ENCODE measurements at places on chromosomes 13 and 19.

GRCh38 chr13:43831088-43831487, 44.3 kb upstream of the ENOX1 start:
- no peak for DNase-seq

DNA sequence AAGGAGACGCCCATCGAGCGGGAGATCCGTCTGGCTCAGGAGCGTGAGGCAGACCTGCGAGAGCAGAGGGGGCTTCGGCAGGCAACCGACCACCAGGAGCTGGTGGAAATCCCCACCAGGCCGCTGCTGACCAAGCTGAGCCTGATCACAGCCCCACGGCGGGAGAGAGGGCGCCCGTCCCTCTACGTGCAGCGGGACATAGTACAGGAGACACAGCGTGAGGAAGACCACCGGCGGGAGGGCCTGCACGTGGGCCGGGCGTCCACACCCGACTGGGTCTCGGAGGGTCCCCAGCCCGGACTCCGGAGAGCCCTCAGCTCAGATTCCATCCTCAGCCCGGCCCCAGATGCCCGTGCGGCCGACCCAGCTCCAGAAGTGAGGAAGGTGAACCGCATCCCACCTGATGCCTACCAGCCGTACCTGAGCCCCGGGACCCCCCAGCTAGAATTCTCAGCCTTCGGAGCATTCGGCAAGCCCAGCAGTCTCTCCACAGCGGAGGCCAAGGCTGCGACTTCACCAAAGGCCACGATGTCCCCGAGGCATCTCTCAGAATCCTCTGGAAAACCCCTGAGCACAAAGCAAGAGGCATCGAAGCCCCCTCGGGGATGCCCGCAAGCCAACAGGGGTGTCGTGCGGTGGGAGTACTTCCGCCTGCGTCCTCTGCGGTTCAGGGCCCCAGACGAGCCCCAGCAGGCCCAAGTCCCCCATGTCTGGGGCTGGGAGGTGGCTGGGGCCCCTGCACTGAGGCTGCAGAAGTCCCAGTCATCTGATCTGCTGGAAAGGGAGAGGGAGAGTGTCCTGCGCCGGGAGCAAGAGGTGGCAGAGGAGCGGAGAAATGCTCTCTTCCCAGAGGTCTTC, 7.1 kb downstream of the MISP start:
- no peak for DNase-seq

GRCh38 chr13:50543782-50544181, 299.7 kb downstream of the DLEU7 start:
- no peak for DNase-seq

- no peak for DNase-seq
Observed at GRCh38 chr13:51097353-51098043, 13.6 kb downstream of the C13orf42 start.

- DNase-seq = peak; percentile 60
Observed at GRCh38 chr19:15161028-15161984, 39.5 kb downstream of the NOTCH3 start.
